Trophoblast cell (in vitro differentiated cells and primary cell): ENCODE measurements at places on chromosomes 16 and 17.

- DNase-seq: no peak
Measured at GRCh38 chr16:23505180-23505665, 5.1 kb downstream of the GGA2 start.

DNA sequence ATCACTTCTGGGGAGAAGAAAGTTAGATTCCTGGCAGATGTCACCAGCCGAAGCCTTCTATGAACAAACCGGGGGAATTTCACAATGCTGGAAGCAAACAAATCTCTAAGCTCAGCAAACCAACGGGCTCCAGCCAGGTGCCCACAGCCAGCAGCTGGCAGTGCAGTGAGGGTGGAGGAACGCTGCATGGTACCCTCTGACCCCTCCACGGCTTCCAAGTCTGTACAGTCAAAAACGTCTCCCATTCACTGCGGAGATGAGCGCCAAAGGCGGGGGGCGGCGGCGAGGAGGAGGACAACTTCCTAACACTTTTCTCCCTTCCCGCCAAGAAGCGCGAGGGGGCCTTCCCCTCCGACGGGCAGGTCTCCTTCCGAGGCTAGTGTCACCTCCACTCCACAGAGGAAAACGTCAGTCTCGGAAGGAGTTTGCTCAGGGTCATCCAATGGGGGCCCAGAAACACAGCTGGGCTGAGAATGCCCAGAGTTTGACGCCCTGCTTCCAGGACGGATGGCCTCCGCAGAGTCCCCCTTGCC is 924 bp downstream of the ZNF598 start:
- DNase-seq: no peak

GRCh38 chr16:30780021-30780420 is 7.0 kb downstream of the ZNF629 start:
- no peak for DNase-seq

DNA sequence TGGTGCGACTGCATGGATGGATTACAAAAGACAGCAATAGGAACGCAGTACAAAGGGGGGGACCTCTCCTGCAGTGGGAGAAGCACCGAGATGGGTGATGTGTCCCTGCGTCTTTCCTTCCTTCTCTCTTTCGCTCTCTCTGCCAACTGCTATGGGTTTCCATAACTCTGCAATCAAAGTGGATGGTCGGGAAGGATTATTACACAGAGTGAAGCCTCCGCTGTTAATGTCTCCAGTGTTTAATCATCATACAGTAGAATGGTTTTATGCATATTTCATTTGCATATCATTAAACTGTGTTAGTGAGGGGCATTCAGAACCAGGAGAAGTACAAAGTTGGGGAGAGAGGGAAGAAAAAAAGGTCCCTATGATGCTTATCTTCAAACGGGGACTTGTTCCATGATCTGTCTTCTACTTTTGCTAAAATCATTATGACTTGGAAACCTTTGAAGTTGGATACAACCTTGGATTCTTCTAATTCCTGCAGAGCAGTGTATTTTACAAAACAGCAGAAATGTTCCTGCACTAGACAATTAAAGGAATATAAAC is 255.9 kb upstream of the PMFBP1 start:
- DNase-seq: no peak

DNA sequence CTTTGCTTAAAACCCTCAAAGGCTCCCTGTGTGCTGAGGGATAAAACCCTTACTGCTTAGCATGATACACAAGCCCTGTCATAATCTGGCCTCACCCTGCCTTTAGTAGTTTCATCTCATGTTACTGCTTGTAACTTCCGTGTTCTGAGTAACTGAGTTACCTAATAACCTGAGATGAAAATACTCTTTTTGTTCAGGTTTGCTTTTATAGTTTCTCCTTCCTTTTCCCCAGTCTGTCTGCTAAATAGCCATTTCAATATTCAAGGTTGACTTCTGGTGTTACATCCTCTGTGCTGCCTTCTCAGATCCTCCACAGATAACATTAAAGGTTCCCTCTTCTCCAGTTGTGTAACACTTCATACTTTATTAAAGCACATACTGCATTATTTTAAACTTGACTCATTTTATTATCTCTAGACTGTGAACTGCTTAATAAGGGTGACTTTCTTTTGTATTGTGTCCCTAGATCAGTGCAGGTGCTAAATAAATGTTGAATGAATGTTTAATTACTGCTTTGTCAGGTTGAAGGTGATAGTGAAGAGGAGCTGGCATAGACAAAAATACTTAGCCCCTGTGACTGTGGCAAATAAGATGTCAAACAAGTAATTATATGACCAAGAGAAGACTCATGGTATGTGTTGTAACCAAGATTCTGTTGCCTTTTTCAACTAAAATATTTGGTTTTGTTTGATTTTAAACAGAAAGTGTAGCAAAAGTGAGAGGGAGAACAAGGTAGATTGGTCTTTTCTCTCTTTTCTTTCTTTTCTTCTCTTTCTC is 47.8 kb downstream of the NFAT5 start:
- DNase-seq: no peak

GRCh38 chr16:70685938-70686375 is at the start of gene MTSS2:
Gene MTSS2 (minus strand): TSS chr16:70686053. CDS start chr16:70685791, 262 bp downstream.
- DNase-seq: peak; percentile 75

- no peak for DNase-seq
Measured at GRCh38 chr16:55033225-55034156, 102.8 kb downstream of the IRX5 start.

GRCh38 chr17:82291582-82292250 is 18.2 kb upstream of the CSNK1D start:
- no peak for DNase-seq

DNA sequence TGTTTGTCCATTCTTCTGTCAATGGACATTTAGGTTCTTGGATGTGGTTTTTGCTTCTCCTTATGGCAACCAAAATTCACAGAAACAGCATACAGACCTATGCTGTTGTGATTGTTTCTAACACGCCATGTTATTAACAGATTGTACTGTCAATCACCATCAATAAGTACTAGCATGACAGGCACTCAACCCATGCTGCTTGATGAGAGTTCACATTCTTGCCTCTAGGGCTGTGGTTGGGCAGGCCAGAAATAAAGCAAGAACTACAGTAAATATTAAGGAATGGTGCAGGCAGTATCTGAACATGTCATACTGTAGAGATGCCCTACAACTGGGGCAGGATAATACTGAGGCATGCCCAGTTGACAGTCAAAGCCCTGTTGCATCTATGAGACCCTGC is 171.2 kb upstream of the ZFHX3 start:
- peak; percentile 58 for DNase-seq

DNA sequence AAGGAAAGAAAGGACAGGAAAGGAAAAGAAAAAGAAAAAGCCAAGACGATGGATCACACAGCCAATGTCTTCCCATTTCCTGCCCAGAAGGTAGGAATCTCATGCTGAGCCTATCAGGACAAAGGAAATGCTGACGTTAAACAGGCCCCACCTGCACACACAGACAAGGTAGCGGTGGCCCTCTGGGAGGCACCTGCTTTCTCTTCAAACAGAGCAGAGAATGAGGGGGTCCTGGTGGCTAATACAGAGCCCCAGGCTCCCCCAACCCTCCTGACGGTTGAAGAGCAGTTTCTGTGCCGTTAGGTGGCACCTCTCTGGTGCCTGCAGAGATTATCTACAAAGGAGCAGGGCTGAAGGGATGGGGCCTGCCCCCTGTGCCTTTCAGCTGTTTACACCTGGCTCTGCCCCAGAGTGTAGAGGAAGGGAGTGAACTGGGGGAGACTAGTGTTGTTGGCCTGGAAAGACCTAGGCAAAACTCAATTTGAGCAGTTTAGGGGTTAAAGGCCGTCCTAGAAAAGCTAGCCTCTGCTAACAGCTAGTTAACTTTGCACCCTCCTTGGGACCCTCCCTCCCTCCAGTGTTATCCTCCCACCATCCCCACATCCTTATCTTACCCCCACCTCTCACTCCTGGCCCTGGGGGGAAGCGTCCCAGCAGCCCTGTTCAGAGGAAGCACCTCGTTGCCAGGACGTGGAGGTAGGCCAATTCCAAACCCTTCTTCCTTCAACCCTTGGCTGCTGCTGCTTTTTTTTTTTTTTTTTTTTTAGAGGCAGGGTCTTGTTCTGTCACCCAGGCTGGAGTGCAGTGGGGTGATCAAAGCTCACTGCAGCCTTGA is 56.3 kb downstream of the ARHGAP27 start:
- no peak for DNase-seq

GRCh38 chr16:59683709-59684108 is 949.6 kb upstream of the GOT2 start:
- no peak for DNase-seq
